Stimulated activated CD4-positive, alpha-beta T cell treated with anti-CD3 and anti-CD28 coated beads, Interleukin-2, amount 100 ng/mL, for 48 hours (primary cell): ENCODE measurements at places on chromosomes 2 and 18.

- no peak for DNase-seq
Measured at GRCh38 chr2:234496055-234496834, 636 bp downstream of the ARL4C start.

- DNase-seq = no peak
Measured at GRCh38 chr2:235026649-235027557, 75.1 kb downstream of the SH3BP4 start.

- DNase-seq = no peak
Measured at GRCh38 chr2:12921321-12921720, 204.6 kb downstream of the TRIB2 start.

DNA sequence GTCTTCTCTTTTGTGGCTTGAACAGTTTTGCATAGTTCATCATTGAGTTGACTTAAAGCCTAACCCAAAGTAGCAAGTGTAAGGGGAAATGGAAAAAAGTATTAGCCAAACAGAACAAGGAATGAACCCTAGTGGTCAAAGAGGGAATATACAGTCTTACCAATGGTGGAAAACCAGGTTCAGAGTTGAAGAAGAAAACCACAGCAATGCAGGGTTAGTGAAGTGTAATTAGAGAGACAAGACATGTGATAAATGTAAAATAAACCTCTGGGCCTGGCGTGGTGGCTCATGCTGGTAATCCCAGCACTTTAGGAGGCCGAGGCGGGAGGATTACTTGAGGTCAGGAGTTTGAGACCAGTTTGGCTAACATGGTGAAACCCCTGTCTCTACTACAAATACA lies 2.4 kb downstream of the TTN start:
- DNase-seq = no peak

GRCh38 chr2:218722876-218723785 lies 12.5 kb downstream of the TTLL4 start:
- no peak for DNase-seq

GRCh38 chr2:8126783-8127182 lies 555.1 kb upstream of the ID2 start:
- no peak for DNase-seq

DNA sequence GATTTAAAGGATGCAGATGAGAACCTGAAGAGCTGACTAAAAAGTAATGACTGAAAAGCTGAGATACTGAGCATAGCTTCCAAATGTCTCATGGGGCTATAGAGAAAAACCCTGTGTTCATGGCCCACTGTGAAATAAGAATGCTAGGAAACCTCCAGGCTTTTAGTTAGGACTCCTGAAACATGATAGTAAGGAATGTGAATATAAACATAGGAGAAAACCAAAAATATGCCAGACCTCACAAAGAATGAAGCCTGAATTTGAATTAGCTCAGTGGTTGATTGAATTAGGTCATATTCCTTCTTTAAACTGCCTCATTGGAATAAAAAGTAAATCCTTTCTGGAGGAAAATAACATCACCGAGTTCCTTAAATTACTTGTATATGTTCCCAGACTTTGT lies 194.5 kb upstream of the NXPH2 start:
- DNase-seq = no peak

GRCh38 chr2:67752969-67753368 lies 309.8 kb downstream of the C1D start:
- DNase-seq = no peak

GRCh38 chr2:71830497-71831192 lies 317.0 kb downstream of the CYP26B1 start:
- DNase-seq = no peak

DNA sequence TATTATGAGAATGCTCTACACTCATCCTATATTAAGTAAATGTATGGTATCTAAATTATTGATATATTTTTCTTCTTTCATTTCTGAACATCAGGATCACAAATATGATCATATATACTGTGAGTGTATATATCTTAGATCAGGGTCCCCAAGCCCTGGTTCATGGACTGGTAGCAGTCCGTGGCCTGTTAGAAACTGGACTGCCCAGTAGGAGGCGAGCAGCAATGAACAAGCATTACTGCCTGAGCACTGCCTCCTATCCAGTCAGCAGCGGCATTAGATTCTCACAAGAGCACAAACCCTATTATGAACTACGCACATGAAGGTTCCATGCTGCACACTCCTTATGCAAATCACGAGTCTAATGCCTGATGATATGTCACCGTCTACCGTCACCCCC lies 1247.1 kb upstream of the NXPH2 start:
- DNase-seq = no peak

DNA sequence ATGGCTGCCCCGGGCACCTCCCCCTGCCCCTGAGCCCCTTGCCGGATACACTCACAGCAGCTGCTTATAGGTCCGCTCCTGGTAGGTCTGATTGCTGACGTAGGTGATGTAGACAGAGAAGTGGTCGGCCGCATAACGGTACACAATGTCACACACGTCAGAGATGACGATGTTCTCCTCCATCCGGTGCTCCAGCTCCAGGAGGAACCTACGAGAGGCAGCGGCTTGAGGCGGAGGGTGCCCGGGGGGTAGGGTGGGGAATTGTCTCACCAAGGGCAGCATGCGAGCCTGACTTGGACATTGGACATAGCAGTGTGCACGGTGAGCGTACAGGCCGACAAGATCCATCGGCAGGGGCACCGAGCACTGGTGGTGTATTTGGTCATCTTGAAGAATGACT lies 22.8 kb downstream of the SNORC start:
- DNase-seq = no peak
